ENCODE measurements at places on chromosomes 6 and 20.

DNA sequence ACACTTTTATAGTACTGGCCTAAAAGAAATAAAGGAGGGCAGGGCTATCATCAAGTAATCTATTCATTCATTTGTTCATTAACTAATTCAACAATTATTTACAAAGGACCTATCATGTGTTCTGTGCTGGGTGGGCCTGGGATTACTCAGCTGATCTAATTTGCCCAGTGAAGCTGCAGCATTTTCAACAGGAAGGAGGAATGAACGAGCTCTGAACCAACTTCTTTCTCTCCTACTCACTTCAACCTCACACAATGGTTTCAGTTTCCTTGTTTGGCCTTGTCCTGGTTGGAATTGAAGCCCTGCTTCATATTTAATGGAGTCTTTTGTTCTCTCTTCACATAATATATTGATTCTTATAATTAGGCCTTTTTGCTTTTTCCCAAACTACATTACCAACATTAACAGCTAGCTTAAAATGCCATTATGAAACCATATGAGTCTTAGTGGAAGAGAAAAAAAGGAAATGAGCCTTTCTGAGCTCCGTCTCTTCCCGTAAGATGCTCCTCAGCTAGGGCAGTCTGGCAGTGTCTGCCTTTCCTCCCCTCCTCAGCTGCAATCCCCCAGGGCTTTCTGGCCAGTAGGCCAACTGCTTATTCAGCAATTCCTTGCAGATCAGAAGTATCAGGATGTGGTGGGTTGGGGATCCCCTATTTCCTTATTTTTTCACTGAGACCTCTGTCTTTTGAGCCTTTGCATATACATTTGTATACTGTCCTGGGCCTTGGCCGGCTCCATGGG, 79.4 kb upstream of the NRN1 start:
- DNase-seq = no peak

DNA sequence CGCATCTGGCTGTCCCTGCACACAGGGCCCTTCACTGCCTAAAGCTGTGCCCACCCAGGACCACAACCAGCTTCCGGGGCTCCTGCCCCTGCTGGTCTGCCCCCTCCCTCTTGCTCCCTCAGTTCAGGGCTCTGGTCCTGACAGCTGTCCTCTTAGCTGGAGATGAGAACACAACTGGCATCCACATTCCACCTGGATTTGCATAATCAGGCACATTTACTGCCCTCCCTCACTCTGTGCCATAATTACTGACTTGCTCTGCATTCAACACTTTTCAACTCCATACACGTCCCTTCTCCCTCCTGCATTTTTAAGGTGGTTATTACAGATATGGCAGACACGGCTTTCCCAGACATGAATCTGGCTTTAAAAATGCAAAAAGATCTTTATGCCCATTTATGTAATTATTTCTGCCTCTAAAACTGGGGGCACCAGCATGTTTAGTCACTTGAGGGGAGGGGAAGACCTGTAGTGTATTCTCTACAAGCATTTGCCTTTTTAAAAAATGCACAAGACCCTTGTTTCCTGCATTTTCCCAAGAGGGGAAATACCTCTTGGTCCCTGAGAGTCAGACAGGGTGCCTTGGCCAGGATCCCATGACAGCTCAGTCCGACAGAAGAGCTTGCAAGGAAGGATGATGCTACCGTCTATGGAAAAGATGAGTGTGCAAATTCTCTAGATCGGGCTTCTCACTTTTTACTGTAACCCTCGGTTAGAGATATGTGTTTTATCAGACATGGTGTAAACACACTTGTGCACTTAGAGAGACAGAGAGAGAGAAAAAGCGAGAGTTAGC, 401.8 kb downstream of the PREX1 start:
- no peak for DNase-seq

- DNase-seq = no peak
Observed at GRCh38 chr6:24825130-24825630, 26.5 kb upstream of the ARMH2 start.

DNA sequence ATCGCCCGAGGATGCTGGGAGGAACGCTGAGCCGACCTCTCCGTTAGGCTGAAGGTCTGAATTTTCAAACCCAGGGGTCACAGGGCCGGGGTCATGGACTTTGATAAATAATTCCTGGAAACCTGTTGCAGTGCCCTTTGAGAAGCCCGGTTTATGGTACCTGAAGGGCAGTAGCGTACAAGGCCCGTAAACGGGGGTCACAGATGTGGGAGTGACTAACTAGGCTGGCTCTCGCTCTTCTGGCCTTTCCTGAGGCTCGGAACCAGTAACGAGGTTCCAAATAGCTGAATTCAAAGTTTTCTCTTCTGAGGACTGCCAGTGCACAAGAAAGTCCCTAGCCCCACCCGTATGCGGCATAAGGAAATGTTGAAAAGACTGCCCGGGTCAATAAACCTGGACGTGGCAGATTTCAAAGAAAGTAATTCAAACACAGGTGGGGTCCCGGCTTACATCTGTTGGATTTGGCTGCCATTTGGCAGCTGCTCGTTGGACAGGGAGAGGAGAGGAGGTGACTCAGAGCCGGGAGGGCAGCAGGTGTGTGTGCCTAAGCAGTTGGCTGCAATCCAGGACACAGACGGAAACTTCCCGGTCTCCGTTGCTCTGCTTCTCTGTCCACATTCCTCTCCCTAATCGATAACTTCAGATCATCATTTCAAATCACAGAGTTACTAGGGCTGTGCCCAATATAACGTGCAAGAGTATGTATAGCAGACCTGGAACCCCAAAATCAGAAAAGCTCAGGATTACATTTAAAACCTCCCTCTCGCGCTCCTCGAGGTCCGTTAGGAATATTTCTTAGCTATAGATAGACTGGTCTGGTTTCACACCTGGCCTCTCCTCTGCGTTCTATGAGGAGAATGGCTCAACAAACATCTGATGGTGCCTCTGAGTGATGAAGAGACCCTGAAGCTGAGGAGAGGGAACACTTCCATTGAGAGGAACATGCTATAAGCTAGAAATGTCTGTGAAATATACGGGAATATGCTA, 765 bp upstream of the GMDS start:
- no peak for DNase-seq

DNA sequence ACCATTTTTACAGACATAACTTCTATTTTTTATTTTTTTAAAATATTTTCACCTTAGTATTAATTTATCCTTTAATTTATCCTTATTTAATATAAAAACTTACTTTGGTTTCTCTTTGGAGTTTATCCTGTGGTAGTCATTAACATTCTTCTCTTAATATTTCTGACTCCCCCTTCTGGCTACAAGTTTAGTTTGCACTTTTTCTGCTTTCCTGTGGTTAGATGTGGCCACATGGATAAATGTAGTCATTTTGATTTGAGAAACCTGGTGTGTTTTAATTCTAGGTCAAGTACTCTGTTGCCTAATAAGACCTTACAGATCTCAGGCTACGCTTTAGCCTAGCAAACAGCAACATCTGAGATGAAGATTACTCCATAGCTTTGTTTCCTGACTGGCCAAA, 1187.5 kb downstream of the HACE1 start:
- DNase-seq = no peak

DNA sequence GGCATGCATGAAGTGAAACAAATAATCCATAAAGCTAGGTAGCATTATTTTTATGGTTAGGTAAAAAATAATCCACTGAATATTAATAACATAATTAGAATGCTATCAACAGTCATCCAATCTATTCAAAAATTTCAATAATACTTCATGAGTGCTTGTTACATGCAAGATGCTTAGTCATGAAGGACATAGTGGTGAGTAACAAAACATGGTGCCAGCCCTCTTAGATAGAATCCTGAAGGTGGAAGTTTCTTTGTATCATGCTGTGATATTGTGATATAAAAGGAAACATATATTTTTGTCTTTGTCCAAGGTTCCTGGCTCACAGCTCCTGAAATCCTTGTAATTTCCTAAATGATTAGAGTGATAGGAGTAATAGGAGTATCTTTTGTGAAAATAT, 14.9 kb downstream of the RCAN2 start:
- DNase-seq = no peak

DNA sequence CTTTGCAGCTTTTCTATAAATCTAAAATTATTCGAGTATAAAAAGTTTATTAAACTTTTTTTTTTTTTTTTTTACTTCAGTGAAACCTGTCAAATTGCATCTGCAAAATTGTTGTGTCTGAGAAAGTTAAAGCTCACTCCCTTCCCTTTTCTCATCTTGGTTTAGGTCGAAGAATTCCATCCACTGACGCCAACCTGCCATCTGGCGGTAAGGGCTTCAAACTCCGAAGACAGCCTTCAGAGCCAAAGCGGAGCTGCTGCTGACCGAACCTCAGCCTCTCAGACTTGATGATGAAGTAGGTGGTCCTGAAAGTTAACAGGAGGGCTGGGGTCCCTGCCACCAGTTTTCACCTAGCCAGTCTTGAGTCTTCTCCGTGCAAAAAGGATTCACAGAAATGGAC, 29.6 kb upstream of the VAPB start:
- no peak for DNase-seq

GRCh38 chr6:26149240-26149639, 62.0 kb downstream of the HFE start:
- no peak for DNase-seq

Data from fibroblast of skin of left biceps (primary cell).